ENCODE measurements at places on chromosomes 5 and 9.
A peak's percentile ranks its signal among the peaks of the same experiment; 100 is the strongest.

DNA sequence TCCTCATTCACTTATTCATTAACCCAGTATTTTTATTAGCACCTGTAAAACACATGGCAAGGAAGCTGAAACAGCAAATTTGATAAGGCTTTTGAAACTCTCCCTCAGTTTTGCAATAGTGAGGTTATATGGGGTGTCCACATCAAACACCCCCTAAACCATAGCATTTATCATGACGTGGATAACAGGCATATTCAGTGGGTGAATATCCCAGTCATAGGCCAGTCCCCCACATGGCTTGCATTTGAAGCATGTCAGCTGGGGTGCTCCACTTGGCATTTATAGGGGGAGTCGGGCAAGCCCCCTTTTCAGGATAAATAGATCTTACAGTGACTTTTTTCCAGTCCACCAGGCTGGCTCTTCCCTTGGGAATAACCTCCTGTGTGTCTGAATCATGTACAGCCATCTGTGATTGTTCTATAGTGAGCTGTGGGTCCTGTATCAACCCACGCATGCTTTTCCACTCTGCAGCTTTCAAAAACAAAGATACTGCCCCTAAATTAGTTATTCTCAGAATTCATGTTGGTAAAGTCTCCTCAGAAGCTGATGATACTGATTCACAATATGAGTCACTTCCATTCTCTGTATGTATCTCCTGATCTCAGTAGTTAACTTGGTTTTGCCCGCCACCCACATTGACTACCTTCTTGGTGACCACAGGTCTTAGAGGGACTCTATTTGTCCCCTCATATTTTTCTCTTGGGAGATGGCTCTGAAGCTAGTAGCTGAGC, 84.4 kb upstream of the SPIN1 start:
- DNase-seq, result no peak

- no peak for DNase-seq
Measured at GRCh38 chr9:19140259-19140658, 13.0 kb upstream of the PLIN2 start.

GRCh38 chr9:3479514-3480352, 46.1 kb downstream of the RFX3 start:
- DNase-seq, result no peak

DNA sequence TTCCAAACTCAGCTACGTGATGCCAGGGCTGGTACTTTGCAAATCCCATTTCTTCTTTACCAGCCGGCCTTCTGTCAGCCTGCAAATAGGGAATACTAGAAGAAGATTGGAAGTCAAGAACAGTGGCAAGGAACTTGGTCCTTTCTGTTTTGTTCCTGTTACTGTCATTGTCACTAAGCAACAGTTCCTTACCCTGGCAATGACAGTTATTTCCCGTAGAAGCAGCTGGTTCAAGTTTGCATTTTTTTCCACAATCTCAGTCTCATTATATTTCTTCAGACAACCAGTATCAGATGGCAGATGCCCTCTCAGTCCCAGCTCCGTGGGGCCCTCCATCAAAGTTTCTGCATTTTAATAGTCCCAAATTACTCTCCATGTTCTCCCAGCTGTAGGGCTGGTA, 9.1 kb upstream of the C1QTNF2 start:
- DNase-seq, result no peak

- DNase-seq, result peak; percentile 71
Measured at GRCh38 chr9:3912817-3913216, 387.0 kb upstream of the RFX3 start.

GRCh38 chr9:120571443-120572257, 8.3 kb downstream of the CDK5RAP2 start:
- DNase-seq, result no peak

- no peak for DNase-seq
Measured at GRCh38 chr9:4905135-4905490, 80.0 kb upstream of the JAK2 start.

GRCh38 chr5:55671975-55672374, 40.1 kb downstream of the SLC38A9 start:
- no peak for DNase-seq

- peak; percentile 17 for DNase-seq
Measured at GRCh38 chr5:56817263-56818014, 2.1 kb downstream of the MAP3K1 start.

- DNase-seq, result peak; percentile 83
Measured at GRCh38 chr9:135499326-135500070, 984 bp upstream of the MRPS2 start.

- DNase-seq, result no peak
Measured at GRCh38 chr9:84513979-84514378, 155.6 kb upstream of the NTRK2 start.

DNA sequence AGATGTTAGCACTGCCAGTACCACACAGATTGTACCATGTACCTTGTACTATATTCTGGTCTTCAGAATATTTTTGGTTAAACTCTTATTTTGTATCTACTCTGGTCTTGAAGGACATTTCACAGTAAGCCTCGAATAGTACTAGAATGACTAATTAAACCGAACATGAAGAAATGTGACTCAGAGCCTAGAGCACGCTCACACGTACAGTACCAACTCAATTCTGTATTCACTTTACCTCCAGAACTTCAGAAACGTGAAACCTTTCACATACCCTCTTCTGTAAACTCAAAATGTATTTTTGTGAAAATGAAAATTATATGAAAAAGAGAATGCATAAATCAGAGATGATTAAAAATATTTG, 112.8 kb downstream of the MVB12B start:
- no peak for DNase-seq

Data from ACHN (cell line).